ENCODE measurements at places on chromosomes 3 and 15.

GRCh38 chr15:47820747-47821319 lies 103.5 kb downstream of the SEMA6D start:
- DNase-seq = no peak

GRCh38 chr3:38985581-38985980 lies 66.2 kb downstream of the SCN11A start:
- no peak for DNase-seq

DNA sequence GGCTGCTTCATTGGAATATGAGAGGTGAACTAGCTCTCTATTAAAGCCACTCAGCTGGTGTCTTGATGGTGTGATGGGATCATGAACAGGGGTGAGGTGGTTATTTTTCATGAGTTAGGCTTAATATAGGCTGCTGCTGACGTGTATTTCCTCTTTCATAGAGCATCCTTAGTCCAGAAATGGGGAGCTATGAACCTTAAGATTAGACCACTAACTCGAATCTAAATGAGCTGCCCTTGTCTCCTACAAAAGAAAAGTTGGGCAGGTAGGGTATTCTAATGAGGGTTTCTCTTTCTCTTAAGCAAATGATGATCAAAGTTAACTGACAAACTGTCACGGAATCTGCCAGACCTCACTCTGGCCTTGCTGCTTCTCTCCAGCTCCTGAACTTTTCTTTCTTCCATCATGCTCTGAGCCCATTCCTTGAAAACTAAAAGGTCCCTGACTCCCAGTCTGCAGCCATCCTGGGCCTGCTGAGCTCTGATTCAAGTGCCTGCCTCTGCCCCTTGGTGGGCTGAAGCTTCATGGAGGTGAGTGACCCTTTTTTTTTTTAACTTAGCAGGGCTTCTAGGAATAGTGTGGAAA lies at the start of gene TRIM69:
TRIM69 (plus strand) TSS at position 348 of the 585 bp plus-strand sequence; CDS start at position 525, 177 bp downstream.
- DNase-seq = no peak

GRCh38 chr3:157063926-157064325 lies 96.0 kb downstream of the CCNL1 start:
- DNase-seq = no peak

DNA sequence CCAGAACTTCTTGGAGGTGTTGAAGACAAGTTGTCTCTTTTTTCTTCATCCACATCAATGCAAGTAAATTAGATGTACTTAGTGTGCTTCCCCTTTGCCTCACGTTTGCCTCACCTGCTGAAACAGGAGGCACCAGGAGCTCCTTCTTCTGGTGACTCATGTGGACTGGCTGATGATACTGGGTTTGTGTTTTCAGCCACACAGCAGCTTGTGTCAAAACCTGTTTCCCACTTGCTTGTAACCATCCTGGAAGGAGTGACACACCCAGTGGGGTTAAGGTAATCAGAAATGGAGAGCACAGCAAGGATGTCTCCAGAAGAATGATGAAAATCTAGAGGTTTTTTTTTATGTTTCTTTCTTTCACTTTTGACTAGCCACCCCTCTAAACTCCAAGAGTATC lies 143.3 kb upstream of the RBMS3 start:
- no peak for DNase-seq

DNA sequence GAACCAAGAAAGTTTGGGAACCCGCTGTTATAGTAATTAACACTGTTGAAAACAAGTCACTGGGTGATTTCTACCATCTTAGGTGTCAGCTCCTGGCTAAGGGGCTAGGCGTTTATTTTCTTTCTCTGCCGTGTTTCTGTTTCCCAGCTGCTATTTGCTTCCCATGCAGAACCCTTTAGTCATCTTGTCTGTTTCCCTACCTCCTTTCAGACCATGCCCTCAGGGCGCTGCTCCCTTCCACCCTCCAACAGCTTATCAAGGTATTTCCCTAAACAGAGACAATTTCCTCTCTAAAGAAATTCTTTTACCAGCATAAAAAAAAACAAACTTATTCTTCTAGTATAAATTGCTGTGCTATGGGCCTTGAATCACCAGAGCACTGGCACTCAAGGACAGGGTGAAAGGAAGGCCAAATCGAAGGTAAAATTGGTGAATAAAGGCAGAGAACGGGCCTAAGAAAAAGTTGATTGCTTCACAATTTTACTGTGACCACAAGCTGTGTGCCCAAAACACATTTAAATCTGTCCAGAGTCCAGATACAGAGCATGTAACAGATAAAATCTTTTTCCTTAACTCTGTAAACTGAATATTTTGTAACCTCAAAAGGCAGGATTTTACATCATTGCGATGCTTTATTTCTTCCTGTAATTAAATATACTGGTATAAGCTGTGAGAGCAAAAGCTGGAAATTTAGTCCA lies 319.2 kb downstream of the ZNF621 start:
- DNase-seq = no peak

GRCh38 chr3:190566043-190566933 lies 52.4 kb downstream of the IL1RAP start:
- DNase-seq = no peak

DNA sequence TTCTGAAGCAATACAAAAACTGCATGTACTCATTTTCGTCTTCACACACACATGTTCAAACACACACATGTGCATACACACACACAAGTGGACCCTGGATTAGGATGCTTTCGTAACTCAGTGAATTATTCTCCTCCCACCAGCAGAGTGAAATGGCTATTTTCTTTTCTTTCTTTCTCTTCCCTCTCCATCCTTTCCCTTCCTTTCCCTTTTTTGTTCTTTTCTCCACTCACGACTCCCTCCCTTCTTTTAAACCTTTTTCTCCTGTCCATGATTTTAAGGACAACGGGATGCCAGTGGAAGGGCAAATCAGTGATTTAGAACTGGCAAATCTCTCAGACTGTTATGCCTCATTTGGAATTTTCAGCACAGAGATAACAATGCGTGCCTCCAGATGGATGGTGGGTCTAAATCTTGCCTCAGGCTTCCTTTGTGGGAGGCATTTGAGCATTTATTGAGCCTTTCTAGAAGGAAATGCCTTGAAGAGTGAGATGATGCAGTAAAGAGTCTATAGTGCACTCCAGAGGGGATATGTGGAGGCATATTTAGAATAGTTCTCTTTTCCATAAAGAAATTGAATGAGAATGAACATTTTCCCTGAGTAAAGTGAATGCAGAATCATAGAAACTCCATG lies 130.4 kb upstream of the SLC7A14 start:
- DNase-seq = no peak

DNA sequence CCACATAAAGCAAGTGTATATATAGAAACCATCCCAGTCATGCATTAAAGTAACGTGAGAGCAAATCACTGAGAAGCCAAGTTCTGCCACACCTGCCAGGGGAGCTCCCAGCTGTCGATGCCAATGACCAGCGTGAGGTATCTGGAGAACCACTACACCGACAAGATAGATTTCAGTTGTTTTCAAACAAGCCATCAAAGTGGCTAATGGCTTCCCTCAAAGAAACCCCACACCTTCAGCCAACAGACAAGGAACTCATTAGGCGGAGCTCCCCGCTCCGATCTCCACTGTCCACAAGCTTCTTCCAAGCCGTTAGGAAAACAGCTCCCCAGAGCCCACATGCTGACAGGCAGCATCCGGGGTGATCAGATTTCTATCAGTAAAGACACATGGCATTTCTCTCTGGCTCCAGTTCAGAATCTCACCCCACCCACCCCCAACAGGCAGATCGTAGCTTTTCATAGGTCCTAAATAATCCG lies 54.2 kb upstream of the SPATA12 start:
- DNase-seq = no peak

DNA sequence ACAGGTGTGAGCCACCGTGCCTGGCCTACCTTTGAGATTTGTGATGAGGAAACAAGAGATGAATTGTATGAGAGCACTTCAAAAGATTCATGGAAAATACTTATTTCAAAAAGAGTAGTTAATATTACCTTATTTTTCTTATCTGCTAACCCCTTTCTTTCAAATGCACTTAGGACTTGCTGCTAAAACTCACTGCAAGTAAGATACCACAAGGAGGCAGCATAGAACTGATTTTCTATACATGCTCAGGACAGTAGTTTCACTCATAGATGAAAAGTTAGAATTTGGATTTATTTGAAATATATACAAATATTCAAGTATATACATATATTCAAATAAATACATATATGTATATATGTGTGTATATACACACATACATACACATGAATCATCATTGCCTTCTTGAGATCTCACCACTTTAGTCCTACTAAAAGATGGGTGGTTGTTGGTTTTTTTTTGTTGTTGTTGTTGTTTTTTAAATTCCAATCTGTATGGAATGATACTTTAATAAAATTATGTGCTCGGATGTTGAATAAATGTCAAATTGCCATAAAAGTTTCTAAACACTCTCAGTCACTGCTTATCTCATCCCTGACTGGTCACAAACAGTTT lies 2.4 kb downstream of the CCNDBP1 start:
- DNase-seq = no peak

DNA sequence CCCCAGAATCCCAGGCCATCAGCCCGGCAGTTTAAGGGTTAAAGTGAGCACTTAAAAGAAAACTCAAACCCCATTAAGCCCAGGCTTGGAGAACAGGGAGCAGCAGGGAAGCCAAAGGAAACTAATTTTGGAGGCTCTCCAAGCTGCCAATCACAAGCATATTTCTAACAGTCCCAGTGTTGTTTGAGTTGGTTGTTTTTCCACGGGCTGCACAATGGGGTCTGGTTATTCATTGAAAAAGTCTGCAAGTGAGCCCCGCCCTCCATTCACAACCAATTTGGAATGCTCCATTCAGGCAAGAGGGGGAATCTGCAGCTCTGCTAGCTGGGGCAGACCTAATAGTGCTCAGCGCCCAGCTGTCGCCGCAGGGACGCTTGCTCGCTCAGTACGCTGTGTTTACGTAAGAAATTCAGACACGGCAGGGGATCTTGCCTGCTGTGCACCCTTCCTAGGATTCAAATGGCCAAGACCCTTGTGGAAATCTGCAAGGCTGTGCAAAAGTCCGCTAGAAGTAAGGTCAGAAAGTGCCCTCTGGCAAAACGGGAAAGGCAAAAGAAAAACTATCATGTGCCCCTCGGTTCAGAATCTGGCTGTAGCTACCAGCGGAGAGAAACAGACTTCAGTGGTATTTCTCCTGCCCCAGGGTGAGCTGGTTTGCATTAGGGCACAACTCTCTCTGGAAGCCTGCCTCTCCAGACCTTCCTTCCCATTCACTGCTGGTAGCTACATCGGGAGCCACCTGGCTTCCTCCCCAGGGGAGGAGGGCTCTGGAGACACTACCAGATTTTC lies 11.0 kb downstream of the ETV5 start:
- no peak for DNase-seq

- no peak for DNase-seq
These were observed 222.5 kb downstream of the SNRPN start for GRCh38 chr15:25176991-25177954.

DNA sequence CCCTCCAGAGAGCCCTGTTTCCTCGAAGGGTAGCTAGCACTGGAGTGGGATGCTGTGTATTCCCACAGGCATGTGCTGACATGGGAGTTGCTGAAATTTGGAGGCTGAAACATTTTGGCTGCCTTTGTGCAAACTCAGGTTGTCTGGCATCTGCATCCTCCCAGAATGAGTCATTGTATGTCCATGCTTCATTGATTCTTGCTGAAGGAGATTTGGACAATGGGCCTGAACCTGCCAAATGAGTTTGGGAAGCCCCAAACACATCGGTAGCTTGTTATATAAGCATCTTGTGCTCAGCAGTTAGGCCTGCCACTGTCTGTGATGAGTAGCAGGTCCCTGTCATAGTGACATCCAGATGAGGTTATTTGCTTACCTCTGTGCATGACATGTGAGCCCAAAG lies 160.0 kb downstream of the IL5RA start:
- DNase-seq = no peak

- DNase-seq = no peak
These were observed 193.0 kb downstream of the RORA start for GRCh38 chr15:61036136-61036535.

GRCh38 chr3:46871222-46871621 lies 6.3 kb upstream of the PTH1R start:
- DNase-seq = no peak

DNA sequence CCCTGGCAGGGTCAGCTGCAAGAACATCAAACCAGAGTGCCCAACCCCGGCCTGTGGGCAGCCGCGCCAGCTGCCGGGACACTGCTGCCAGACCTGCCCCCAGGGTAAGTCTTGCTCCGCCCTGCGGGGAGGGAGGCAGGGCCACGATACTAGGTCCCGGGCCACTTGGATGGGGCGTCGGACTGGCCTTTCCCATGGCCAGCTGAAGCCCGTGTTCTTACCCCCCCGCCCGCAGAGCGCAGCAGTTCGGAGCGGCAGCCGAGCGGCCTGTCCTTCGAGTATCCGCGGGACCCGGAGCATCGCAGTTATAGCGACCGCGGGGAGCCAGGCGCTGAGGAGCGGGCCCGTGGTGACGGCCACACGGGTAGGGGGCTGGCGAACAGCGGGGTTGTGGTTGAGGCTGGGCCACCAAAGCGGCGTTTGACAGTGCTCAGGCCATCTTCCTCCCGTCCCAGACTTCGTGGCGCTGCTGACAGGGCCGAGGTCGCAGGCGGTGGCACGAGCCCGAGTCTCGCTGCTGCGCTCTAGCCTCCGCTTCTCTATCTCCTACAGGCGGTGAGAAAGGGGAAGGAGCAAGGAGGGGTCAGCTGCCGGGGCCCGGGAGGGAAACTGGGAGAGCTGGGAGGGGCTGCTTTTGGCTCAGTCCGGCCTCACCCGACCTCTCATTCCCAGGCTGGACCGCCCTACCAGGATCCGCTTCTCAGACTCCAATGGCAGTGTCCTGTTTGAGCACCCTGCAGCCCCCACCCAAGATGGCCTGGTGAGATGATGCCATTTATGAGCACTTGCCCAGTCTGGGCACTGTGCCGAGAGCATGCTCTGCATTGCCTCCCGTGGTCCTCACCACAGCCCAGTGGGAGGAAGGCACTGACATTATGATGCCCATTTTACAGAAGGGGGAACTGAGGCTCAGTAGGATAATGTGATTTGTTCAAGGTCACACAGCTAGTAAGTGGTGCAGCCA lies 1.7 kb downstream of the CHRD start:
- no peak for DNase-seq

GRCh38 chr3:16511681-16512434 lies 1.6 kb downstream of the RFTN1 start:
- peak; percentile 61 for DNase-seq

DNA sequence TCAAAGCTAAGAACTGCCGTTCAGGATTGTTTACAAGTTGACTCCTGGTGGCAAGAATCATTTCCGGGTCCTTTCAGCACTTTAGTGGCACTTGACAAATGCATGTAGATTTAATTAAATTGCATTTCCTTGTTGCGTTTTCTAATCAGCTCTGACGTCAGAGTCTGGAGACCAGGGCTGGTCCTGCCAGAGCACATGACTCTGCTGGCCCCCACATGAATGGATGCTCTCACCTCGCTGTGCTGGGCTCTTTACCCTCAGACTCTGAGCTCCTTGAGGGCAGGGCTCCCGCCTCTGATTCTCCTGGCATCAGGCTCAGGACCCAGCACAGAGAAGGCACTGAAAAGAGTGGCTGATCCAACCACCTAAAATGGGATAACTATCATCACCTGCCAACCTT lies 69.4 kb downstream of the FEM1B start:
- no peak for DNase-seq

GRCh38 chr3:94156626-94157025 lies 93.8 kb downstream of the NSUN3 start:
- no peak for DNase-seq

GRCh38 chr15:31263751-31264558 lies 62.7 kb upstream of the KLF13 start:
- peak; percentile 61 for DNase-seq

GRCh38 chr15:25057574-25057973 lies 102.8 kb downstream of the SNRPN start:
- no peak for DNase-seq

GRCh38 chr15:45776772-45777171 lies 141.9 kb downstream of the SQOR start:
- no peak for DNase-seq

GRCh38 chr15:79084308-79084968 lies 6.1 kb downstream of the RASGRF1 start:
- no peak for DNase-seq
